ENCODE measurements at places on chromosomes 1 and 21.

DNA sequence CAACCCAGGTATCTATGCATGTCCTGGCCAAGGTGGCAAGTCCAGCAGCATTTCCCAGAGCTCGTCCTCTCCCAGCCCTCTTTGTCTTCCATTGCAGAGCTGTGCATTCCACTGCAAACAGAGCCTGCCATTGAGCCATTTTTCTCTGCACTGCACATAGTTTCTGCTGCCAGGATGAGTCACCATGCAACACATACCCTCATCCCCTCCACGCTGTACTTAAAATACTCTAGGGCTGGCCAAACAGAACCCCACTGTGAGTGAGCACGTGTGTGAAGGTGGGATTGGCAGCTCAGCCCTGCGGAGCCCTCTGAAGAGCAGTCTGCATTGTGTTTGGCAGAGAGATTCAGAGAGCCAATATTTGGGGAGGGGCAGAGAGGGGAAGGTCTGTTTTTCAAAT, 3.9 kb upstream of the ATP1B1 start:
- DNase-seq: no peak

DNA sequence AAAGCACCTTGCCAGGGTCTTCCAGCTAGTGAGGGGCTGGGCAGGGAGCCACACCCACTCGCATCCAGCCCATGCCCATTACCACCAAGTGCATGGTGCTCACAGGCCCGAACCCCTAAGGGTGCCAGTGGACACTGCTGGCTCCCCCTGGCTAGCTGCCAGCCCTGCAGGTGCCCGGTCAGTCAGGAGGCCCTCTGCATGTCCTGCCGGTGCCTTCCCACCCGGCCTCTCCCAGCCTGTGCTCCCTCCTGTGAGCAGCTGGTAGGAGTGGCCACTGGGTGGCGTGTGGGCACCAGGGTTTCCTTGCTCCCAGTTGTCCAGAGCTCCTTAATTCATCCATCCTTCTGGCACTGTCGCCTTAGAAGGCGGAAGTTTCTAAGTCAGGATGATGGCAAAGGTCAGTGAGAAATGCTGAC, 33.4 kb downstream of the QSOX1 start:
- peak; percentile 67 for DNase-seq

DNA sequence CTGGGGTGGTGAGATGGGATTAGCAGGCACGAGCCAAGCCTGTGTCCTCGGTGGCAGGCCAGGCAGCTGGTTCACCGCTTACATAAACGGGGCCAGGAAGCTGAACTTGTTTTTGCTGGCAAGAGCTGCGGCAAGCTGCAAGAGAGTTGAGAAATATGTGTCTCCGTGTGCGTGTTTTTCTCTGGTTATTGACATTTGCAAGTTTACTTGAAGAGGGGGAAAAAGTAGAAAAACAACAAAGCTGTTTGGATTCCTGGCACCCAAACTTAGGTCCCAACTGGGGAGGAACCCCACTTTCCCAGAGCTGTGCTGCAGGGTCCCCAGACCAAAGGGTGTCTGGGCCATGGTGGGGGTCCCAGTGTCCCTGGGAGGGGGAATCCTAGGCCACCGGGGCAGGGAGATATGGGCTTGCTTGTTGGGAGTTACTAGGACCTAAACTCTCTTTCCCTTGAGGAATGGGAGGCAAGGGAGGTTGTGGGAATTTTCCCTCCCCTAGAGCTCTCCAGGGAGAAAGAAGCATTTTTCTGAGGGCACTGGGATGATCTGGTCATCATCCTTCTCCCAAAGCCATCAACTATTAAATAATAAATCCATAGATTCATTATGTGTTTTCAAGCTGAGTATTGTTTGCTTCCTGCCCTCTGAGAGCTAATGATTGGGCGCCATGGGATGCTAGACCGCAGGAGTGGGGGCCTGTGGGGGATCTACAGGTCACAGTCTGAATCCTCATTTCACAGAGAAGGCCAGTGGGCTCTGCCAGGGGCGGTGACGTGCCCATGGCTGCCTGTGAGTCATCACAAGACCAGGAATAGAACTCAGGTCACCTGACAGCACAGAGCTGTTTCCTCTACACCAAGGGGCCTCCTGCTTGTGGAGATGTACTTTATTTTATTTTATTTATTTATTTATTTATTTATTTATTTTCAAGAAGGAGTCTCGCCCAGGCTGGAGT, 14.8 kb downstream of the IL6R start:
- peak; percentile 64 for DNase-seq

DNA sequence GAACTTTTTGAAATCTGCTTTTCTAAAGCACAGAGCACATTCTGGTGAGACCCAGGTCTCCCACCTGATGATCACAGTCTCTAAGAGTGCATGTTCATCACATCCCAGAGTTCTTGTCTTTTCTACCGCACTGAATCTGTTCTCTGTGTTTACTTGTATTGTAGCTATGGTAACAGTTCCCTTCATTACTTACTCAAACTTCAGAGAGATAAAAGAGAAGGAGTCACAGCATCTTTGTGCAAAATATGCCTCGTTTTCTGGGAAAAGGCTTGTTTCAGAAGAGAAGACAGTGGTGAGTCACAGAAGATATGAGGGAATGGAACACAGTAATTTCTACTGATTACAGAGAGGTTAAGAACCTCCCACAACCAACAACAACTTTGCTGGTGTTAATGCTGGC, 580.6 kb downstream of the PLA2G4A start:
- DNase-seq: no peak

DNA sequence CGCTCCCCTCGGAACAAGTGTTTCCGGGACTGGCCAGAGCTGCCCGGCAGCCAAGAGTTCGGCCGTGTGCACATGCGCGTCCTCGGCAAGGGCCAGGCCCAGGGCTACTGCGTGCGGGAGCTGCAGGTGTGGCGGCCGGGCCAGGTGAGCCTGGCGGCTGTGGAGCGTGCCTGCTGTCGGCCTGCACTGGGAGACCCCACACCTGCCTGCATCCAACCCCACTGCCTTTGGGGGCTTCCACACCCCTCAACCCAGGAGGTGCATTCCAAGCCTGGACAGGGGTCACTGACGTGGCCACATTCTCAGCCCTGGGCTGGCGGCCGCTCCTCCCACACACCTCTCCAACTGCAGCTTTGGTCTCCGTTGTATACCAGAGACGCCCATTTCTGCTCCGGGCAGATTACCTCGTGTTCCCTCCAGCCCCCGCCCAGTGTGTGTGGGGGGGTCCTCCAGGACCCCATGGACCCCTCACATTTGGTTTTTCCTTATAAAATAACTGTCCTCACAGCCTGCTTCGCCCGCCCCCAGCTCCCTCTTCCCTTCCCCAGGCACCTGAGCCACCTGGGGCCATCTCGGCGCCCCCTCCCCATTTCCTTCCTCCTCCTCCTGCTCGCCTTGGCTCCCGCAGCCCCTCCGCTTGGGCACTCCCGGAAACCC, 6.1 kb downstream of the RNF223 start:
- DNase-seq: no peak

DNA sequence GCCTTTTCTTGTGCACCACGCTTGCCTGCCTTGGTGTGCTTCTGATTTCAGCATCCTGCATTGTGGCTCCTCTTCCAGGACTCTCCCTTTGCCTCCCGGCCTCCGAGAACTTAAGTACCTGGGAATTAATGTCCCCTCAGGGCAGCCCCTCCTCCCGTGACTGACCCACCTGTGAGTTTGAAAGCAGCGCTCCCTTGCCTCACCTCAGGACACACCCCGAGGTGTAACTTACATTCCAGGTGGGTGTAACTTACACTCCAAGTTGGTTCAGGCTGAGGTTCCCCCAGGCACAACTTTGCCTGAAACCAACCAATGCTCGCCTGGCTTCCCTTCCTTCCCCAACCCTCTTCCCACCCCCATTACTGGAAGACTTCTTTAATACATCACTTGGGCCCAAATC, 161.4 kb downstream of the KAZN start:
- DNase-seq: no peak

- DNase-seq: no peak
These were observed 13.0 kb downstream of the RGS7 start for GRCh38 chr1:241343956-241344355.

- DNase-seq: no peak
These were observed 37.0 kb downstream of the COQ8A start for GRCh38 chr1:226976978-226977642.

- no peak for DNase-seq
These were observed 156.1 kb upstream of the IVNS1ABP start for GRCh38 chr1:185473186-185473585.

GRCh38 chr1:180116964-180117763, 37.5 kb upstream of the QSOX1 start:
- no peak for DNase-seq

- DNase-seq: no peak
These were observed 6.8 kb upstream of the PLXNA2 start for GRCh38 chr1:208251015-208251414.
